Esophagus squamous epithelium (tissue), 5 donors: ENCODE measurements at places on chromosomes 5 and 9.

DNA sequence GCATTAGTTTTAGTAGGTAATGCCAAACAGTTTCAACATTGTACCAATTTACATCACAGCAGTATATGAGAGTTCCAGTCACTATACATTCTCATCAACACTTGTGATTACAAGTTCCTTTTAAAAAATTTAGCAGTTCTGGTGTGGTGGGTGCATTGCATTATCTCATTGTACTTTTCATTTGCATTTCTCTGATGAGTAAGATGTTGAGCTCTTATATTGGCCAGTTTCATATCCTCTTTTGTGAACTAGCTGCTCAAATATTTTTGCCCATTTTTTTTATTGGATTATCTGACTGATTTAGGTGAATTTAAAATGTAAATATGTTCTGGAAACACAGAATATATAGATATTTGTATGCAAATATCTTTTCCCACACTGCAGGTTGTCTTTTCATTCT lies 160.9 kb upstream of the NR3C1 start:
- DNase-seq: no peak

GRCh38 chr5:149089796-149090195 lies 26.9 kb upstream of the SH3TC2 start:
- no peak for DNase-seq

- DNase-seq: no peak
Measured at GRCh38 chr9:111852291-111852690, 44.3 kb upstream of the UGCG start.

DNA sequence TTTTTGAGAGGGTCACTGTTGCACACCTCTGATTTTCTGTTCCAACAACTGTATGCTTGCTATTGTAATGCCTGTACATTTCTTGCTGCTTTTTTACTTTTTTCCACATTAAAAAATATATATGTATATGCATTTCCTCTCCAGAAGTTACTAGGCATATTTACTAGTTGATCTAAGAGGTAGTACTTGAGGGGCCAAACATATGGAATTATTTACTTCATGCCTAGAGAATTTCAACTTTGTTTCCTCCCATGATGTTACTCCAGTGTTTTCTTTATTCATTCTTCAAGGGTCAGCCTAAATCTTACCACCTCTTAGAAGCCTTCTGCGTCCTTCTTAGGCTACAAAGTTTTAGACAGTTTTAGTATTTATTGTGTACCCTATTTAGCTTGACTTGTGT lies 122.7 kb downstream of the NMUR2 start:
- DNase-seq: no peak
